AG09309 (cell line): ENCODE measurements at places on chromosomes 4 and X.
A peak's percentile ranks its signal among the peaks of the same experiment; 100 is the strongest.

DNA sequence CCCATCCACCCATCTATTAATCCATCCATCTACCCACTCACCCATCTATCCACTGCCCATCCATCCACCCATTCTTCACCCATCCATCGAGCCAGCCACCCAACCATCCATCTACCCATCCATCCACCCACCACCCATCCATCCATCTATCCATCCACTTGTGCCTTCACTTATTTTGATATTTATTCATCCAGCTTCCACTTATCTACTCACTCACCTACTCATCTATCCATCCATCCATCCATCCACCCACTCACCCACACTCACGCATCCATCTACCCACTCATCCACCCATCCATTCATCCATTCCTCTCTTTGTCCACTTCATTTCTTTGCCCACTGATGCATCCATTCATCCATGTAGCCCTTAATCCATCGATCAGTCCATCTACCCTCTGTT lies 72.9 kb upstream of the AFAP1 start:
- DNase-seq = no peak

- DNase-seq = no peak
These were observed 90.8 kb downstream of the DCTD start for GRCh38 chr4:182826391-182826790.

DNA sequence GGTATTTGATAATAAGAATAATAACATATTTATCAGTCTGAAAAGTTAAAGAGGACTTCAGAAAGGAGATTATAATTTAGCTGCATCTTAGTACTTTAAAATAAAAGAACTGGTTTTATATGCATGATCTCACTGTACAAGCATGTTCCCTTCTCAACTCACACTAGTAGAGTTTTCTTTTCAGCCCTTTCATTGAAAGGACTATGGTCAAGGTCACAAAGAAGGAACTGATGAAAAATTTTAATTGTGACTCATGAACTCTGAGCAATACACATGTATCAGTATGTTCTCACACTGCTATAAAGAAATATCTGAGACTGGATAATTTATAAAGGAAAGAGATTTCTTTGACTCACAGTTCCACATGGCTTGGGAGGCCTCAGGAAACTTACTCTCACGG lies 73.7 kb upstream of the NDST4 start:
- DNase-seq = no peak

GRCh38 chrX:47190445-47191269 lies 3.0 kb upstream of the UBA1 start:
- peak; percentile 78 for DNase-seq

DNA sequence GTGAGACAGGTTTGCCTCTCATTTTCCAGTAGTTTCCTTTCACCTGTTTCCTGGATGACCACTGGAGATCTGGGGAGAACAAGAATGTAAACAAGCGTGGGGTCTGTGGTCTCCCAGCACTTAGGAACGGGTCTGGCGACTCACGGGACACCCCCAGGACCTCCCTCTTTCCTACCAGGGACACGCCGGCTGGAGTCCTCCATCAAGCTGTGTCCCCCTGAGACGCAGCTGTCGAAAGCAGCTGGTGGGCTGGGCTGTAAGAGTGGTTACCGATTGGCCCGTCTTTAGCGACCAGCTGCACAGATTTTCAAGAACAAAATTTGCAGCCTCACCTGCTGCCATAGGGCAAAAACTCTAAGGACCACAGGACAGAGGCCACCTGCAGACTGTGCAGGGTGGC lies 11.9 kb downstream of the LRPAP1 start:
- DNase-seq = no peak

GRCh38 chr4:113384600-113384999 lies 335.1 kb downstream of the ANK2 start:
- DNase-seq = no peak

DNA sequence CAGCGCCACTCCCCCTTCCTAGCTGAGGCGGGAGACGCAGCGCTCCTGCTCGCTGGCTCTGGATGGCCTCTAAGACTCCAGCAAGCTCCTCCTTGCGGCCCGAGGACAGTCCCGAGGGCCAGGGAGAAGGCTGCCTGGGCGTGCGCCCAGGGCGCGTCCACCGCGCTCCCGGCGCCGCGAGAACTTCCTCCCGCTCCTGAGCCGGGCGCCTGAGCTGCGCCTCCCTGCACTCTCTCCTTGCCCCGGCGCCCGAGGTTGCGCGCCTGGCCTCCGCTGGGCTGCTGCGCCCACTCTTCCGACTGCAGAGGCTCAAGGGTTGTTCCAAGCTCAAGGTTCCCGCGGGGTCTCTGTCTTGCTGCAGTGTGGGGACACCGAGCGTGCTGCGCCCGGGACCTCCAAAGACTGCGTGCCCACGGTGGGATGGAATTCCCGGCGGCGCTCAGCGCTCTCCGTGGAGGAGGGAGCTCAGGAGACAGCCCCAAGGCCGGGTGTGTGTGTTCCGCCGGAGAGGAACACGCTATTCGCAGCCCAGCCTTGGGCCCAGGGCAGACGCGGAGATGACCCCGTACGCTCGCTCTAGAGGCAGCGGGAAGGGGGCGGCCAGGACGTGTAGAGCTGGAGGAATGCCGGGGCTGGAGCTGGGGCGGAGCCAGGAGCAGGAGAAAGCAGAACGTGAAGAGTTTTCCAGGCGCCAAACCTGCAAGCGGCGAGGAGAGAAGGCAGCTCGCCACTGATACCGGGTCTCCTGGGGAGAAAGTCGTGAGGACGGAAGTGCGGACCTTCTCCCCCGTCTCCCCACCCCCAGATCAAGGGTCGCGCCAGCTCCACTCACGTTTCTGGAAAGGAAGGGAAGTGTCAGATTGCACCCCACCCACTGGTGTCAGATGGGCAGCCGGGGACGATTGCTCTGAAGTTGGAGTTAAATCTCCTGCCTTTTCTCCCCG lies at the start of gene ARHGAP6:
Gene ARHGAP6, minus strand, starts transcription at position 753 of the 944 bp plus-strand sequence. CDS start 1,092 bp downstream, outside the sequence.
- DNase-seq = no peak

GRCh38 chr4:164828955-164829354 lies 48.0 kb upstream of the APELA start:
- no peak for DNase-seq

DNA sequence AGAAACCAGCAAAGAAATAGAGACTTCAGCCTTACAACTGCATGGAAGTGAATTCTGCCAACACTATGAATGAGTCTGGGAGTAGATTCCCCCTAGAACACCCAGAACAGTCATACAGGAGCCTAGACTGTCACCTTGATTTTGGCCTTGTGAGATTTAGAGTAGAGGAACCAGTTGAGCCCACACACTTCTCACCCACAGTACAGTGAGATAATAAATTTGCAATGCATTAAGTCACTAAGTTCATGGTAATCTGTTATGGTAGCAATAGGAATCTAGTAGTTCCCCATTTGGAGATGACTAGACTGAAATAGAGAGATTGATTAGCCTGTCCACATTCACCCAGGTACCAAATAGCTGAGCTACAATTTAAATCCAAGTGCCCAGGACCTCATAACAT lies 59.0 kb downstream of the FAM13A start:
- DNase-seq = no peak

- peak; percentile 52 for DNase-seq
These were observed 217.1 kb upstream of the SMIM31 start for GRCh38 chr4:164536814-164537213.

DNA sequence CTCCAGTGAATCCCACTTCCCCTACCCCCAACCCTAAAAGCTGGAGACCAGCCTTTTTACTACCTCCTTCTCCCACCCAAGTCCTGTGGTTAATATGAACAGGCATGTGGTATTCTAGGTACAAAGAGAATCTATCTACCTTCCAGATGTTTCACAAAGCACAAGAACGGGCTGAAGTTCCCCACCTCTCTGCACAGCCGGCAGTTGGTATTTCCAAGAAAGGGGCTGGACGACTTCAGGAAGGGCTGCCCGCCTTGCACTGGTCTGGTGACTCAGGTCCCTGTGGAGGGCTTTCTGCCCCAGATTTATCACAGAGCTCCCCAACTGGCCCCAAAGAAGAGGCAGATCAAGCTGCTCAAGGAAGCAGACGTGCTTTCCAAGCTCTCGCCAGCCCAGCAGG lies 4.5 kb downstream of the FAM47E start:
- DNase-seq = no peak

DNA sequence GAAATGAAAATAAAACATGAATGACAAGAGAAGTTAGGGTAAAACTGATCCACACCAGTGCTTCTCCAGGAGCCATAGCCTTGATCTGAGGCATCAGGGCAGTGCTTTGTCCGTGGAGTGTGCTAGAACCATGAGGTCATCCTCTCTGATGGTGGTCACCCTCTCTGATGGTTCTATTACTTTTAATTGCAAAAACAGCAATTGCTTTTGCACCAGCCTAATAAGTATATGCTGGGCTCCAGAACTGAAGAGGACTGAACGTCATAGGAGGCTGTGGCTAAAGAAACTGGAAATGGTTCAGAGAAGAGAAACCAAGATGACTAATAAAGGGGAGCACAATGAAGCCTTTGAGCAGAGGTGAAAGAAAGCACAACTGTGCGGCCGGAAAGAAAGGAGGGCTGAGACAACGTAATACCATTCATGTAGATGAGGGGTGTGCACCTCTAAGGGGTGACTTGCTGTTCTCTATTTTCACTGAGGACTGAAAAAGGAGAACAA lies 17.0 kb upstream of the TMEM154 start:
- DNase-seq = no peak

DNA sequence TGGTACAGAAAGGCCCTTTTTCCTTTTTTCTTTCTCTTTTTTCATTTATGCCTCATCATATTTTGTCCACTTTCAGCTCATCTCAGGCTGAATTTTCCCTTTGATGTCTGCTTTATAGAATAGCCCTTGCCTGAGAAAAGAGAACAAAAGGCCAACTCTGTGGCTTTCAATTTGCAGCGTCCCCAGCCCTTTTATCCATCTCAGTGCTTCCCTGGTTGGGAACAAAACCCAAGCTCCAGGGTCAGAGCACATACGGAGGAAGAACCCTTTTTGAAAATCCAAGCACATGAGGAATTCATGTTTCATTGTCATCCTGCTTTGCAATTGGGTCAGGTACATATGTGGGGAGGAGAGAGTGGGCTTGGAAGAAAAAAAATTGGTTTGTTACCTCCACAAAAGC lies 47.5 kb downstream of the TMEM164 start:
- no peak for DNase-seq

DNA sequence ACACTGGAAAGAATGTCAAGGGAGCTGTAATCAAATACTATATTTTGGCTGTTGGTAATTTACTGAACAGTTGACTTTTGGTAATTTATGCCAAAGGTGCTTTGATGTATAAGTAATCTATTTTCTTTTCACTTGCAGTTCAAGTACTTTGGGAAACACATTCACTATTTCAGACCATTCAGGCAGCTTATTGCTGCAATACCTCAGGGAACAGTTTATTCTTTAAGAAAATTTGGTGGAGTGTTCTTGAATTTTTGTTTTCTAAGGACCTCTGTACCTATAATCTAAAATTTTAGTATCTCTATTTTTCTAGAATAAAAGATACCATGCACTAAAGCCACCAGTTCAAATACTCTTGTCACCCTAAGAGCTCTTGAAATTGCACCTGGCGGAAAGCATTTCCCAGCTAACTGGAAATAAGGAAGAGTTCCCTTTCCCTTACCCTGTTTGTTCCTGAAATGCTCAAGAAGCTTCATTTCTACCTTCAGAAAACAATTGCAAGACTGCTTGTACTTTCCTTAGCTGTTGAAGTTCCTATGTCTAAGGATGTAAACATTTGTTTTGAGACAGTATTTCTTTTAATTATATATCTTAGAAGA lies 633.5 kb upstream of the FAT1 start:
- no peak for DNase-seq

DNA sequence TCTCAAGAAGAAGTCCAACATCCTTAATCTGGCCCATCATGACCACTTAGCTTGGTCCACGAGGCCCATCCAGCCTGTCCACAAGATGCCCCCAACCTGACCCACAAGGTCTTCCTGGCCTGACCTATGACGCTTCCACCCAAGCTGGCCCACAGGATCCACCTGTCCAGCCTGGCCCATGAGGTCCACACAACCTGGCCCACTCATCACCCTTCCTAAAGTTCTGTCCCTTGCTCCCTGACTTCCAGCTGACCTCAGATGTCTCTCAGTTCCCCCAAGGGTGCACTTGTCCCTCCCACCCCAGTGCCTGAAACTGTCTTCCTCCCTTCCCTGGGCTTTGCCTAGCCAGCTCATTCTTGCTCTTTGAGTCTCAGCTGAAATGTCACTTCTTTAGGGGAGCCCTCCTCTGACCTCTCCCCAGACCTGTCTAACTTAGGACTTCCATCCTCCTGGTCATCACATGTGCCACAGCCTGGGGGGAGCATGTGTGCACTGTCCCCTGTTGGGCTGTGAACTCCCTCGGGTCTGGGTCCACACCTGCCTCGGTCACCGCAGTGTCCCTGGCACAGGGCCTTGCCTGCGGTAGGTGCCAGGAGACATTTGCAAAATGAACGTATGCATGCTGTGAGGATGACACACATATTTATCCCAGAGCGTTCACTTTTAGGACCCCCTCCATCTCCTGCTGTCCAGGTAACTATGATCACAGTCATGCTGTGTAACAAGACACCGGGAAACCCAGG lies 61.7 kb downstream of the EVC start:
- no peak for DNase-seq
